ENCODE measurements at places on chromosomes 2 and 18. TPM values are rescaled to one million over a fixed set of nuclear protein-coding genes. Genes with fewer than 3 reads are reported as not detected.

- DNase-seq, result no peak
These were observed 3.8 kb downstream of the CD207 start for GRCh38 chr2:70831861-70832260.

- DNase-seq, result no peak
These were observed 21.8 kb downstream of the PDE1A start for GRCh38 chr2:182404975-182405561.

DNA sequence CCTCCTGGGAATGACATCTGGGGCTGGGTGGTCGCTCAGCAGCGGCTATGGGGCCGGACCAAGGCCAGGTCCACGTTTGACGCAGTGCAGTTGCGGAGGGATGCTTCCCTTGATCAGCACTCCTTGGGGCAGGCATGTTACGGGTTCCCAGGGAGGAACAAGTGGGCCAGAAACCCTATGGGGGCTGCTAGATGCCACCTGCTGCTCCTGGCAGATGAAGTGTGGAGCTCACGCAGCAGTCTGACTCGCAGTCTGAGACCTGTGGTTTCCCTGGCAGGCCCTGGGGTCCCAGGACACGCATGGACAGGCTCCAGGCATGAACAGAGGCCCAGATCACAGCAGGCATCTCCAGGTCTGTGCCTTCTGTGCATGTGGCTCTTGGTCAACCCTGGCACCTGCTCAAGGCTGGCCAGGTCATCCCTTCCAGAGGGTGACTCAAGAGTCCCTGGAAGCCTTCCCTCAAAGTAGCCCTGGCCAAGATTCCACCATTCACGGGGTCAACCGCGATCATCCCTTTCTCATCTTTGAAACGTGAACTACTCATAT, 20.0 kb downstream of the KCNF1 start:
- DNase-seq, result peak; percentile 63

- no peak for DNase-seq
These were observed 99.9 kb downstream of the GALNT14 start for GRCh38 chr2:31038385-31038784.

DNA sequence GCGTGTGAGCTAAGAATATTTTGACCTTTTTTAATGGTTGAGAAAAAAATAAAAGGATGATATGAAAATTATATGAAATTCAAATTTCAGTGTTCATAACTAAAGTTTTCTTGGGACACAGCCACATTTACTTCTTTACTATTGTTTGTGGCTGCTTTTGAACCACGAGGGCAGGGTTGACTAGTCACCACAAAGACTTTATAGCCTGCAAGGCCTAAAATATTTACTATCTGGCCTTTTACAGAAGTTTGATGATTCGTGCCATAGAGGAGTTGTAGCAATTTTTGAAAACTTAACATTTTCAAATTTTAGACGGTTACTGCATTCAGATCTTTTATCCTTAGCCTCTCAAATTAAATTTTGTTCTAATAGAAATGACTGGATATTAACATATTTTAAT, 69.9 kb downstream of the LIMS1 start:
- peak; percentile 32 for DNase-seq

- DNase-seq, result no peak
These were observed 391.2 kb upstream of the POU3F3 start for GRCh38 chr2:104462731-104463130.

Gene MORN2
- 25.3 TPM for total RNA-seq

Gene C2orf92
- total RNA-seq, result 2.0 TPM

Gene SCN2A
- total RNA-seq, result 18.5 TPM

Gene POU3F3
- not detected for total RNA-seq
